ENCODE measurements at places on chromosomes 1 and 21.

DNA sequence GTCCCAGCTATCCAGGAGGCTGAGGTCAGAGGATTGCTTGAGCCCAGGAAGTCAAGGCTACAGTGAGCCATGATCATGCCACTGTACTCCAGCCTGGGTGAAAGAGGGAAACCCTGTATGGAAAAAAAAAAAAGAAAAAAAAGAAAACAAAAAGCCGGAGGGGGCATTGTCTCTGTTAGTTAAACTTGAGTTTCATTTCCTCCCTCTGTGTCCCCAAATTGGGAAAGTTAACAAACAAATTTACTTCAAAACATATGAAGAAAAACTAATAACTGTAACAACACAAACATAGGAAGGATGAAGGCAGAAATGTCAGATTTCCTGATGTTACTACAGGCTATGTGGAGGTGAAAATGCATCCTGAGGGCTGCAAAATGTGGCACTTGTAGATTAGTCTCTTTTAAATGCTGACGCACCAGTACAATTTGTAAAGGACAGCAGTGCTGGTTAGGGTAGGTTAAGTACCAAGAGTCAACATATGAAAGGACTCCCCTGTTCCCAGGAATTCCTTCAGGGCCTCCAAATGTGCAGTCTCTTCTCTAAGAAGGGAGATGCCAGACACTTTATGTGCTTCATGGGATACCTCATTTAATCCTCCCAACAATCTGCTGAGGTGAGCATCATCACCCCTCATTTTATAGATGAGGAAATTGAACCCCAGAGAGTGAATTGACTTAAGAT, 52.9 kb downstream of the DEGS1 start:
- no peak overlapping the region for H3K4me3 ChIP-seq
- DNase-seq = no peak
- no peak overlapping the region for H3K27ac ChIP-seq
- H3K4me1 ChIP-seq = no peaks in the 10 kb centered on the region
- H3K27me3 ChIP-seq = no peaks in the 10 kb centered on the region

DNA sequence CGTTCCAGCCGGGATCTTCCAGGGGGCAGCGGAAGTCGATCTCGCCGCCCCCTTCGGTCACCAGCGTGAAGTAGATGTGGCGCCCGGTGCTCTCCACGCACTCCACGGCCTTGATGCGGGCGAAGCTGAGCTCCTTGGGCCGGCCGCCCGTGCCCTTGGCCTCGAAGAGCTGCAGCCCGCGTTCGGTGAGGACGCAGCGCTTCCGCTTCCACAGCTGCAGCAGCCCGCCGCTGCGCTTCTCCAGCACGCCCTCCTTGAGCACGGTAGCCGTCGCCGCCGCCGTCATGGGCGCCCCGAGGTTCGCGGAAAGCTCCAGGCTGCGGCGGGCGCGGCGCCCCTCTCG, 516 bp downstream of the PHLDA3 start:
- peaks cover 34% of the 10 kb centered on the region for H3K4me1 ChIP-seq
- peak overlapping the region; percentile 97 for H3K4me3 ChIP-seq
- peak overlapping the region; percentile 95 for H3K27ac ChIP-seq
- DNase-seq = no peak

- peaks cover 91% of the 10 kb centered on the region for H3K27me3 ChIP-seq
- H3K4me3 ChIP-seq = no peak overlapping the region
- no peaks in the 10 kb centered on the region for H3K36me3 ChIP-seq
- H3K4me1 ChIP-seq = no peaks in the 10 kb centered on the region
- no peak for DNase-seq
These were observed 100.2 kb upstream of the GREM2 start for GRCh38 chr1:240712014-240712731.

GRCh38 chr1:239321877-239322276, 64.5 kb upstream of the CHRM3 start:
- no peak overlapping the region for H3K4me3 ChIP-seq
- 0 out of 2 replicates have a peak, but pooled peaks cover under 1% of the 10 kb centered on the region for H3K27me3 ChIP-seq
- H3K36me3 ChIP-seq = no peaks in the 10 kb centered on the region
- no peak for DNase-seq

DNA sequence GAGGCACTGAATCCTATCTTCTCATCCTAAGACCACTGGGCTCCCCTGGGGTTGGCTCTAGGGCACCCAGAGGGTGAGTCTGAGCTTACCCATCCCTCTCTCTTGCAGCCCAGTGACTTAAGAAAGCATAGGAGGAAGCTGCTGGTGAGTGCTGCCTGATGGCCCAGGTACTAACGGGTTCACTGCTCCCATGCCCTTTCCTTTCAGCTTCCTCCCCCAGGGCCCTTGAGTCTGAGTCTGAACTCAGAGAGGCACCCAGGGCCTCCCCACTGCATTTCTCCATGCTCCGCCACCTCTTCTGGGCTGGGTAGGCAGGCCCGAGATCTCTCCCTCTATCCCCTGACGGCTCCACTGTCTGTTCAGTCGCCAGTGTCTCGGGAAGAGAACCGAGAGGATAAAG, 29.7 kb downstream of the PPFIA4 start:
- H3K4me3 ChIP-seq = no peak overlapping the region
- no peak for DNase-seq
- H3K4me1 ChIP-seq = no peaks in the 10 kb centered on the region
- H3K27ac ChIP-seq = no peak overlapping the region
- H3K27me3 ChIP-seq = peaks cover 30% of the 10 kb centered on the region

- no peaks in the 10 kb centered on the region for H3K36me3 ChIP-seq
- no peak overlapping the region for H3K4me3 ChIP-seq
- peaks cover 17% of the 10 kb centered on the region for H3K27me3 ChIP-seq
- H3K4me1 ChIP-seq = no peaks in the 10 kb centered on the region
- H3K27ac ChIP-seq = no peak overlapping the region
- no peak for DNase-seq
These were observed 25.9 kb upstream of the GNPAT start for GRCh38 chr1:231214918-231215680.

DNA sequence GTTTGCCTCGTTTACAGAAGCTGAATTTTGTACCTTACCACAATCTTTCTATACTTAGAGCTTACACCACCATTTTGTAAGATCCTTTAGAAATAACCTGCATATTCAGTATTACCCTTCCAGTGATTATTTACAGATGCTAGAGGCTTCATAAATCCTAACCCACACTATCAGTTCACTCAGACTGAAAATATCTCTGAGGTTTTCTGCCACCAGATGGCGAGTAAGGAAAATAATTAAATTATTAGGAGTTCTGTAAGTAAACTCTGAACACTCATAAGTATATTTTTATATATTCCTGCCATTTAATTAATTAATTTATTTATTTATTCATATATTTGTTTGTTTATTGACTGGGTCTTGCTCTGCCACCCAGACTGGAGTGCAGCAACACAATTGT, 1635.2 kb downstream of the PLA2G4A start:
- no peak overlapping the region for H3K27ac ChIP-seq
- no peak for DNase-seq
- no peaks in the 10 kb centered on the region for H3K4me1 ChIP-seq
- H3K27me3 ChIP-seq = no peaks in the 10 kb centered on the region
- no peaks in the 10 kb centered on the region for H3K36me3 ChIP-seq

GRCh38 chr1:174898102-174898797, 101.5 kb upstream of the CACYBP start:
- H3K4me3 ChIP-seq = no peak overlapping the region
- H3K4me1 ChIP-seq = no peaks in the 10 kb centered on the region
- no peak for DNase-seq
- no peak overlapping the region for H3K27ac ChIP-seq
- no peaks in the 10 kb centered on the region for H3K36me3 ChIP-seq

DNA sequence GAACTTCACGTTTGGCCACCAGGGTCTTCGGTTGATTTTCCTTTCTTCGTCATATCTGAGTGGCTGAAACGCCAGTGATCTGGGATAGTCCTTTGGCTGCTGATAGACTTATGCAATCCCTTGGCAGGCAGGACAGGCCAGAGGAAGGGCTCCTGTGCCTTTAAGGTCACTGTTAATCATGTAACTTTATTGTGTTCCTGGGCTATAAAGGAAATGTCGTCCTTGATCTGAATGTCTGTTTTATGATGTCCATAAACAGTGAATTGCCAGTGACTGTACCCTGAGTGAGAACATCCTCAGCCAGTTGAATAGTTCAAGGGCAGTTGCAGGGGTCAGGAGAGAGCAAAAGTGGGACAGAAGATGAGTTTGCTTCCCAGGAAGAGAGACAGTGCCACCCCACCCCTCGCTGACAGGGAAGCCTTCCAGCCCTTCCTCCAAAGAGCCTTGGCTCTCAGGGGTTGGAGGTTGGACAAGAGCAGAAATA, 68.0 kb downstream of the PDE9A start:
- no peak for DNase-seq
- H3K4me3 ChIP-seq = no peak overlapping the region
- no peak overlapping the region for H3K27ac ChIP-seq
- H3K36me3 ChIP-seq = no peaks in the 10 kb centered on the region

DNA sequence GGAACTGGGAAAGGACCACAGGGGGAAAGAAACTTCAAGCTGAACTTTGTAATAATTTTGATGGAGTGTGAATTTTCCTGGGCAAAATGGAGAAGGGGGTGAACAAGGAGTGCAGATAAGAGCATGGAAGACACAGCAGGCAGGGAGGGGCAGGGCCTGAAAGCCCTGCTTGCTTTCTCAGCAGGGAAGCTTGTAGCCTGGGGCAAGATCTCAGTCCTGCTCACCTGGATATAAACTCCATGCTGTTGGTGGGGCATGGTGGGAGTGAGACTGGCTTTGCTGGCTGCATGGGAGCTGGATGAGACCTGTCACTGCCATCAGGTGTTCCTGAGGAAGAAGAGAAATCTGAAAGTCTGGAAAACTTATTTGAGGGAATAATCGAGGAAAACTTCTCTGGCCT, 58.7 kb upstream of the RC3H1 start:
- peaks cover 8% of the 10 kb centered on the region for H3K4me1 ChIP-seq
- peak; percentile 13 for DNase-seq
- no peaks in the 10 kb centered on the region for H3K27me3 ChIP-seq
- H3K4me3 ChIP-seq = no peak overlapping the region

DNA sequence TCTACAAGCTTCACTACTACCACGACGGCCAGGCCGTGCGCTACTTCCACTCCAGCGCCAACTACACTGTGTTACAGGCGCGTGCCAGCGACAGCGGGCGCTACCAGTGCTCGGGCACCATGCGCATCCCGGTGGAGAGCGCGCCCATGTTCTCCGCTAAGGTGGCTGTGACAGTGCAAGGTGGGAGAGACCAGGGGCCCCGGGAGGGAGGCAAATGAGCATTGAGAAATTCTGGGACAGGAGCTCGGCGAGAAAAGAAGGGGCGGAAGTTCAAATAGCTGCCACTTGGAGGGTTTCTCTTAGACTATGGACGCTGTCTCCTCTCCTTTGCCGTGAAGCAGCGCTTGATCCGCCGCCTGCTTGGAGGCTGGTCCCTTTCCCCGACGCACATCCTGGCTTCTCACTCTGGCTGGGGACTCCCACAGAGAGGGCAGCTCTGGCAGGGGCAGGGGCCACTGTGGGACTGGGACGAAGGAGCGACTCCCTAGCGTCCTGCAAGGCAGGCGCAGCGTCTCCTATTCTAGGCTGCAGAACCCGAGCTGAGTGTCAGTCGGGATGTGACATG, 4.6 kb downstream of the FCRLB start:
- no peaks in the 10 kb centered on the region for H3K27me3 ChIP-seq
- no peaks in the 10 kb centered on the region for H3K36me3 ChIP-seq
- H3K27ac ChIP-seq = peak overlapping the region; percentile 69
- H3K4me1 ChIP-seq = peaks cover 66% of the 10 kb centered on the region

DNA sequence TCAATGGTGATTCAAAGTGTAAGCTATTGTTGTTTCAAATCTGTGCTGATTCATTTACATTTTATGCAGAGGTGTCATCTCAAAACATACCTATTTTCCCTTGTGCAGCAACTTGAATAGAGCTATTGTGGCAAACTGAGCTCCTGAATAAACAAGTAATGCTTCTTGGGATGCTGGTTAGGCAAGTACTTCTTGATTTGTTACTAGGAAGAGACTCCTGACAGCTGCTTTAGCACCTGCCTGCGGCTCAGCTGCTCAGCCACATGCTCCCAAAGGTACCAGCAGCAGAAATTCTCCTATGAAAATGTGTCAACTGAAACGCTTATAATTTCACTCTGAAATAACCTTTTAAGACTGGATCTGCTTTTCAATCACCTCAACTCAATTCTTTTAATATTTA, 352.3 kb downstream of the RYR2 start:
- DNase-seq = no peak
- H3K27ac ChIP-seq = no peak overlapping the region
- no peaks in the 10 kb centered on the region for H3K36me3 ChIP-seq
- H3K4me3 ChIP-seq = no peak overlapping the region
- no peaks in the 10 kb centered on the region for H3K4me1 ChIP-seq
- no peaks in the 10 kb centered on the region for H3K27me3 ChIP-seq

DNA sequence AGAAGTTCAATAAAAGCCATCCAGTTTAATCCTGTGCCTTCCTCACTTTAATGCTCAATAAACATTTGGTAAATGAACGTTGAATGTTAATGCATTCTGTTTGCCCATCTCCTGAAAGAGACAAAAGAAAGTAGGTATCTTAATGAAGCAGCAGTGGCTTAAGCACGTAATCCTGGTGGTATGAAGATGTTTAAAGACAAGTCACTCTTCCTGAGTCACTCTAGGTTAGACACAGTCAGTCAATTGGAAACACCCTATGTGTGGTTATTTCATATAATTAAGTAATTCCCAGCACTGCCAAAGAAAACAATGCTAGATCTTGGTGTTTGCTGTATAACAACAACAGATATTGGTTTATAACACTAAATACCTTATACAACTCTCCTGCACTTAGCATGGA, 334.0 kb upstream of the FMN2 start:
- no peak for DNase-seq
- no peak overlapping the region for H3K27ac ChIP-seq
- H3K4me1 ChIP-seq = no peaks in the 10 kb centered on the region
- H3K36me3 ChIP-seq = no peaks in the 10 kb centered on the region
- no peak overlapping the region for H3K4me3 ChIP-seq
- no peaks in the 10 kb centered on the region for H3K27me3 ChIP-seq

- H3K4me3 ChIP-seq = no peak overlapping the region
- no peak overlapping the region for H3K27ac ChIP-seq
- no peaks in the 10 kb centered on the region for H3K4me1 ChIP-seq
- no peak for DNase-seq
- H3K36me3 ChIP-seq = peaks cover 36% of the 10 kb centered on the region
- no peaks in the 10 kb centered on the region for H3K27me3 ChIP-seq
These were observed 11.2 kb downstream of the AGO1 start for GRCh38 chr1:35894183-35894582.

DNA sequence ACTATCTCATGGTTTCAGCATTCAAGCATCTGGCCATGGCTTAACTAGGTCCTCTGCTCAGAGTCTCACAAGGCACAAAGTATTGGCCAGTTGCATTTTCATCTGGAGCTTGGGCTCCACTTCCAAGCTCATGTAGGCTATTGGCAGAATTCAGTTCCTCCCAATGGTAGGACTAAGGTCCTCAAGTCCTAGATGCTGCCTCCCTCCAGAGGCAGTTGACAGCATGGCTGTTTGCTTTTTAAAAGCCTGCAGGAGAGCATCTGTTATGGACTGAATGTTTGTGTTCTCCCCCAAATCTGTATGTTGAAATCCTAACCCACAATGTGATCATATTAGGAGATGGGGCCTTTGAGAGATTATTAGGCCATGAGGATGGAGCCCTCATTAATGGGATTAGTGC, 38.0 kb upstream of the HLX start:
- no peak overlapping the region for H3K4me3 ChIP-seq
- no peak overlapping the region for H3K27ac ChIP-seq
- no peak for DNase-seq
- H3K36me3 ChIP-seq = no peaks in the 10 kb centered on the region
- H3K27me3 ChIP-seq = no peaks in the 10 kb centered on the region

- H3K27me3 ChIP-seq = no peaks in the 10 kb centered on the region
- H3K36me3 ChIP-seq = no peaks in the 10 kb centered on the region
- H3K27ac ChIP-seq = no peak overlapping the region
- H3K4me1 ChIP-seq = peaks cover 7% of the 10 kb centered on the region
- DNase-seq = no peak
These were observed 4.8 kb upstream of the CAMSAP2 start for GRCh38 chr1:200733907-200734306.

Measured in PC-9 (cell line).